Large intestine (tissue), 12 donors: ENCODE measurements at places on chromosomes 3 and 15. TPM values are rescaled to one million over a fixed set of nuclear protein-coding genes. Genes with fewer than 3 reads are reported as not detected.

GRCh38 chr3:38662544-38662943 lies 13.1 kb upstream of the SCN5A start:
- H3K36me3 ChIP-seq: no peaks in the 10 kb centered on the region
- H3K4me3 ChIP-seq: no peak overlapping the region
- H3K27me3 ChIP-seq: peaks cover 19% of the 10 kb centered on the region
- no peaks in the 10 kb centered on the region for H3K4me1 ChIP-seq
- no peak for DNase-seq

DNA sequence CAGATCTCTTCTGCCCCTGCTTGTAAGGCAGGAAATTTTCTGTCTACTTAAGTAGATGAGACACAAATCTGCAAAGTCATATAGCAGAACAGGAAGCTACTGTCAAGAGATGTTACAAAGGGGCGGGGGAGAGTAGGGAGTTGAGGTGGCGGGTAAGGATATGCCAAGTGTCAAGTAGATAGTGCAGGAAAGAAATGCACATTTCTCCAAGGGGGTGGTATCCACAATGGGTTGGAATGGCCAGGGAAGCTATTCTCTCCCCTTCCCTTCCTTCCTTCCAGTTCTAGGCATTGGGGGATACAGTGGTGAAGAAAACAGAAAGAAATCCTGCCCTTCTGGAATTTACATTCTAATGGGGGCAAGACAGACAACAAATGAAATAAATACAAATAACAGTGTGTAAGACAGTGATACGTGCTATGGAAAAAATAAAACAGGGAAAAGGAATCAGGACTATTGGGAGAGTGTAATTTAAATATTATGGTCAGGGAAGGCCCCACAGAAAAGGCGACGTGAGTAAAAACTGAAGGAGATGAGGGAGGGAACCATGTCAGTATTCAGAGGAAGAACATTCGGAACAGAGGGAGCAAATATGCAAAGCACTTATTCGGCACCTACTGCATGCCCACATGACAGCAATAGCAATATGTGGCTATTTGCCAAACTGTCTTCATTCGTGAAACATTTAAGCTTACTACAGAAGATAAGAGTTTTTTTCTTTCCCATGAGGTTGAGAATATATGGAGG lies 42.8 kb upstream of the RNU6-1 start:
- no peaks in the 10 kb centered on the region for H3K36me3 ChIP-seq
- DNase-seq: no peak
- no peak overlapping the region for H3K4me3 ChIP-seq
- no peak overlapping the region for H3K27ac ChIP-seq
- H3K27me3 ChIP-seq: no peaks in the 10 kb centered on the region

DNA sequence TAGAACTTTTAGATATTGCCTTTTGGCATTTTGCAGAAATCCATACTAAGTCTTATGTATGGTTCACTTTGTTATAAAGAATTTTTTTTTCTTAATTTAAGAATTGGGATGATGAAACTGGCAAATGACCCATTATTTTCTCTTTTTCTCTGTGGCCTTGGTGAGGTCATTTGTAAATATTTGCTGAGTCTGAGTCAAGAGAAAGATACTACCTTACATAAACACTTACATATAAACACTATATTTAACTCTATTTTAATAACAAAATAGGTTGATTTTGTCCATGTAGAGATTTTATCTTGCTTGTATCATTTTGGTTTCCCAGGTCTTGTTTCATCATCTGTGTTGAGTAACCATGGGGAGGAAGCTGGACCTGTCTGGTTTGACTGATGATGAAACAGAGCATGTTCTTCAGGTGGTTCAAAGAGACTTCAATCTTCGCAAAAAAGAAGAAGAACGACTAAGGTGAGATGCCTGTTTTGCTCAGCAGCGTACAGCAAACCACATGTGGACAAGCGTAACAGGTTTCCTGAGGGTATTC lies 91.1 kb downstream of the MYRIP start:
- no peak overlapping the region for H3K4me3 ChIP-seq
- H3K36me3 ChIP-seq: no peaks in the 10 kb centered on the region
- H3K27ac ChIP-seq: no peak overlapping the region
- no peaks in the 10 kb centered on the region for H3K27me3 ChIP-seq
- no peak for DNase-seq

GRCh38 chr3:188822411-188822810 lies 349.4 kb upstream of the TPRG1 start:
- no peak overlapping the region for H3K27ac ChIP-seq
- no peak overlapping the region for H3K4me3 ChIP-seq
- DNase-seq: no peak
- peaks cover 2% of the 10 kb centered on the region for H3K36me3 ChIP-seq
- no peaks in the 10 kb centered on the region for H3K27me3 ChIP-seq

ANKUB1 gene
- polyA plus RNA-seq: 0.12 TPM

GRCh38 chr15:31230630-31231485 lies 95.8 kb upstream of the KLF13 start:
- H3K4me1 ChIP-seq: peaks cover 5% of the 10 kb centered on the region
- no peaks in the 10 kb centered on the region for H3K27me3 ChIP-seq
- no peak overlapping the region for H3K4me3 ChIP-seq
- no peak overlapping the region for H3K27ac ChIP-seq
- H3K36me3 ChIP-seq: no peaks in the 10 kb centered on the region

IGSF11 gene
- 1.9 TPM for polyA plus RNA-seq

GRCh38 chr3:111617912-111618601 lies 22.9 kb upstream of the ZBED2 start:
- H3K36me3 ChIP-seq: no peaks in the 10 kb centered on the region
- H3K27me3 ChIP-seq: no peaks in the 10 kb centered on the region
- no peak overlapping the region for H3K27ac ChIP-seq
- no peaks in the 10 kb centered on the region for H3K4me1 ChIP-seq

DNA sequence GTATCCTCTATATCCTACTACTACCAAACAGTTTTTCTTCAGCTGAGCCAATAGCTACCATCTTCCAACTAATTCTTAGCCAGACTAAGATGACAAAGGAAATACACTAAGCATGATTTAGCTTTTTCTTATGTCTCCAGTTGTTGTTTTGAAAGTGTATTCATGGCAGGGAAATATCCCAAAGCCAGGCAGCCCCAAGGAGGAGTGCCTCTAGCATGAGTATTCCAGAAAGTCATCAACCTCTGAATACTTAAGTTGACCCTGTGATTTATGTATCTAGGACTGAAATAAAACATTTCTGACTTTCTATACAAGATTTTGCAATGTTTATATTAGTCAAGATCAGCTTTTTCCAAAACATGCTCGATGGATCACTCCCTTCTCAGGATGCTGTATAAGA lies 449.1 kb downstream of the IL5RA start:
- H3K4me3 ChIP-seq: no peak overlapping the region
- no peaks in the 10 kb centered on the region for H3K4me1 ChIP-seq
- H3K27me3 ChIP-seq: no peaks in the 10 kb centered on the region

CCR4 gene
- 0.37 TPM for polyA plus RNA-seq

CAMK2N2 gene
- polyA plus RNA-seq: 0.72 TPM

GRCh38 chr15:43489191-43489590 lies 3.8 kb downstream of the TP53BP1 start:
- no peak overlapping the region for H3K4me3 ChIP-seq
- no peak for DNase-seq
- H3K36me3 ChIP-seq: peaks cover 30% of the 10 kb centered on the region
- H3K27ac ChIP-seq: no peak overlapping the region

TBC1D2B gene
- polyA plus RNA-seq: 44.6 TPM

GRCh38 chr15:41573396-41573795 lies 14.4 kb downstream of the TYRO3 start:
- H3K36me3 ChIP-seq: peaks cover 74% of the 10 kb centered on the region
- no peak overlapping the region for H3K4me3 ChIP-seq
- H3K27ac ChIP-seq: no peak overlapping the region
- DNase-seq: no peak
- no peaks in the 10 kb centered on the region for H3K27me3 ChIP-seq

CLDN18 gene
- 4.1 TPM for polyA plus RNA-seq

ACTRT3 gene
- polyA plus RNA-seq: 12.8 TPM

DNA sequence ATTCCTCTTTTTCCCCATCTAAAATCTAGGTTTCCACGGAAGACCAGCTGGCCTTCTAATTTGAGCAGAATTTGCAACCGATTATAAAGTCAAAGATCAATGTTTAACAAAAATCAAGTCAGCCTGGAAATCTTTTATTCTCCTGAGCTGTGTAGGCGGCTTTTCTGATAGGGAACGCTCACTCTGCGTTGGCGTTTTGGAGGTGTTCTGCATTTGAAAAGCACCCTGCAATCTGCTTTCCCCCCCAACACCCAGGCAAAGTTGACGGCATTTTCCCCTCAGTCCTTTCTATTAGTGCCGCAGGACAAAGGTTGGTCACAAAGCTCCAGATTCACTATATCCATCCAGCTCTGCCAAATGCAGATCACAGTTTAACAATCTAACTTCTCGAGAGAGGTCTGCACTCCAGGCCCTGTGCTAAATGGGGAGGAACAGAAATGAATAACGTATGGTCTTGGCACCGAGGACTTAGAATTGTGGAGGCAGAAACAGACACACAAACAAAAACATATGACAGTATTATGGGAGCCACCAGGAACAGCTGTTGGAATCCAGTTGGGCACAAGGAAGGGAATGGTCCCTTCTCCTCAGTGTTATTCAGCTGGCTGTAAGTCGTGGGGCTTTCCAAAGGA lies 50.4 kb upstream of the LARS2 start:
- H3K27me3 ChIP-seq: peaks cover 18% of the 10 kb centered on the region
- no peak overlapping the region for H3K27ac ChIP-seq
- no peaks in the 10 kb centered on the region for H3K4me1 ChIP-seq
- DNase-seq: no peak
- H3K4me3 ChIP-seq: no peak overlapping the region

MYH15 gene
- 1.0 TPM for polyA plus RNA-seq

- no peak overlapping the region for H3K27ac ChIP-seq
- H3K4me1 ChIP-seq: peaks cover 12% of the 10 kb centered on the region
- H3K4me3 ChIP-seq: no peak overlapping the region
- no peak for DNase-seq
- H3K36me3 ChIP-seq: peaks cover 5% of the 10 kb centered on the region
These were observed 31.0 kb downstream of the RNU5B-1 start for GRCh38 chr15:65335278-65336055.

DNA sequence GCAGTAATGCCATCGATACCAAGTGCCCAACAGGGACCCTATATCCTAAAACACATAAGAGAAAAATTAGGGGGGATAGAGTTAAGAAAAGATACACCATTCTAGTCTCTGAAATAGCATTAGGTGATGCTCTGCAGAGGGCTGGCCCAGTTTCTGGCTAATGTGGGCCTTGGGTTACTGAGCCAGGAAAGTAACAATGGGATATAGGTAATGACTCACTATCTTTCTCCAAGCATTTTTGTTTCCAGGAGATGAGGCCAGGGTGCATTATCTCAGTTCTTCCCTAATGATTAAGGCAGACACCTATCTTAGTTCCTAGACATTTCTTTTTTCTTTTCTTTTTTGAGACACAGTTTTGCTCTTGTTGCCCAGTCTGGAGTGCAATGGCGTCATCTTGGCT lies 50.0 kb downstream of the PRKAR2A start:
- H3K4me3 ChIP-seq: no peak overlapping the region
- DNase-seq: no peak
- H3K36me3 ChIP-seq: peaks cover 4% of the 10 kb centered on the region
- H3K27me3 ChIP-seq: no peaks in the 10 kb centered on the region
- no peaks in the 10 kb centered on the region for H3K4me1 ChIP-seq
- H3K27ac ChIP-seq: no peak overlapping the region

DNA sequence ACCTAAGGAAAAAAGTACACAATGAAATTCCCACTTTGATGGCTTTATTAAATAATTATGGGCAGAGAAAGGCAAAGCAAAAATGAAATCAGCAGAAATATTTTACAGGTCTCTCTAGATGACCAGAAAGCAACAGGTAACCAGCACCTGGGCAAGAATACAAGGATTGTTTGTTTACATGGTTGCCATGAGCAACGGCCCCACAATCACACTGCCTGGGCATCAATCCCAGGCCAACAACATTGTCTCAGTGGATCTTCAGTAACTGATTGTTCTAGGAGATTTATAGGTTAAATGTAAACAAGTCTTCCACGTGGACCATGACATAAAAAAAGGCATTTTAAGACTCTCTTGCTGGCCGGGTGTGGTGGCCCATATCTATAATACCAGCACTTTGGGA lies 82.6 kb downstream of the PDZRN3 start:
- no peaks in the 10 kb centered on the region for H3K27me3 ChIP-seq
- no peak for DNase-seq
- no peak overlapping the region for H3K27ac ChIP-seq
- no peaks in the 10 kb centered on the region for H3K36me3 ChIP-seq
- H3K4me1 ChIP-seq: peaks cover 8% of the 10 kb centered on the region

SYNPR gene
- 0.87 TPM for polyA plus RNA-seq

GRCh38 chr3:127000761-127001160 lies 17.8 kb downstream of the PLXNA1 start:
- H3K4me1 ChIP-seq: peaks cover 8% of the 10 kb centered on the region
- no peak for DNase-seq
- no peak overlapping the region for H3K27ac ChIP-seq
- H3K4me3 ChIP-seq: no peak overlapping the region
- H3K27me3 ChIP-seq: no peaks in the 10 kb centered on the region

GRCh38 chr15:84001037-84001436 lies 234.5 kb upstream of the GOLGA6L4 start:
- H3K27ac ChIP-seq: no peak overlapping the region
- no peak overlapping the region for H3K4me3 ChIP-seq
- DNase-seq: no peak

DNA sequence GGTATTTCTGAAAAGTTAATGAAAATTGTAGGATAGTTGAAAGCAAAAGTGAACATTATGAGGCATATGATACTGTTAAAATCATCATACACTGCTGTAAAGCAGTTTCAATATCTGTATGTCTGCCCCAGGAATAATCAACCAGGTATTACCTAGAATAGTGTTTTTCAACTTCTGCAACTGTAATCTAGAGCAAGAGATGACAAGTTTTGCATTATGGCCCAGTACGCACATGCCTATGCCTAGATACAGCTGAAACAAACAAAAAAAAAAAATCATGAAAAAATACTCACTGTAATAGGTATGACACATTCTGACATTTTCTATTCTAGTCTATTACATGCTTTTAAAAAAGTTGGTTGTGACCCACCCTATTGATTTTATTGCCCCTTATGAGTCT lies 240.7 kb upstream of the ST8SIA2 start:
- no peak overlapping the region for H3K27ac ChIP-seq
- H3K27me3 ChIP-seq: peaks cover 4% of the 10 kb centered on the region
- DNase-seq: no peak
- H3K36me3 ChIP-seq: no peaks in the 10 kb centered on the region
- H3K4me3 ChIP-seq: no peak overlapping the region

DNA sequence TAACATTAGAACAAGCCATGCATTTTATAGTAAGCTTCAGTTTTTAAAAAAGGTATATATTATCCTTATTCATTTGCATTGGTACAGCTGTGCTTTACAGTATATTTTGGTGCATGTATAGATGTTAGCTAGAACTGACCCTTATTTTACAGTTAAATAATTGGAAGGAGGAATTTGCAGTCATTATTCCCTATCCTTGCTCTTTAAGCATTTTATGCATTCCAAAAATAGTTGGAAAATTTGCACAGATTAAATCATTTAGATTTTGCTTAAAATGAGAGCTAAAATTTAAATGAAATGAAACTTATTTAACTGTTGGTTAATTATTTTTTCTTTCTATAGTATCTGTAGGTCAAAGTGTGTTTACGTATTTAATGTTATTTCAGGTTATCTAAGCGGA lies 667.1 kb downstream of the NAALADL2 start:
- H3K4me3 ChIP-seq: peak overlapping the region; percentile 14
- no peaks in the 10 kb centered on the region for H3K4me1 ChIP-seq
